ENCODE measurements at places on chromosomes 11 and 22.

GRCh38 chr11:96827164-96827563, 437.4 kb downstream of the JRKL start:
- peak; percentile 7 for DNase-seq

- no peak for DNase-seq
These were observed 12.8 kb downstream of the CXCR5 start for GRCh38 chr11:118896472-118896913.

GRCh38 chr11:47541070-47541469, 11.9 kb downstream of the CELF1 start:
- DNase-seq: no peak

DNA sequence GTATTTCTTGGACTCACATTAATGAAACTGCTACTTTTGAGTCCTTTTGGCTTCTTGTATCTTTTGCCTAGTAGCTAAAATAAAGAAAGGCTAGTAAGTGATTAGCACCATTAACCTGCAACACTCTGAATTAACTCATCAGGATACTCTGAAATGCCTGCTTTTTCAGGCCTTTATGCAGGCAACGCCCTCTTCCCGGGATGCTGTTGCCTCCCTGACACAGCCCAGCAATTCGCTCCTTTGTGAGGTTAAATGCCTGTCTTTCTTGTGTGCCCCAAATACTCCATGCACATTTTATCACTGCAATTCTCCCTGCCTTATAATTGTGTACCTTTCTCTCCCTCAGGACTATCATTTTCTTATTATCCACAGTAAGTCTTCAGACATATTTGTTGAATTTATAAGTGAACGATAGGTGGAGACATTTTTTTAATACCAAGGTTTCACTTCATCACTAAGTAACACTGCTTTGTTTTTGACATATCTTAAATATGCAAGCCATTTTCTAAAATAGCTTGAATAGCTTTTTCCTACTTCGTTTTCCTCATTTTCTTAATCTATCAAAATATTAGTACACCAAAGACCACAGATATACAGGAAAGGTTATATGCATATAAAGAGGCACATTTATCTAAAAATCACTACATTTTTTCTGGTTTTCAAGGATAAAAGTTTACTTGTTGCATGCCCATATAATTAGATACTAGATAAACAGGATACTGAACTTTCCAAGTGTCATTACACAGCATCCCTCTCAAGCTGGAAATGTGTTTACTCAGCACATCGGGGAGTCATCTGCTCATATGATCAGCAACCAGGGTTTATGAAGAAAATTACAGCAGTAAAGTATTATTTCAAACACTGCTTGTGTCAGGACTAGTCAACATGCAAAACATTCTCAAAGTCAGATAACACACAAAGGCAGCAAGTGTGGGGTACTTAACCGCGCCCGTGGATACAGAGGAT, 48.5 kb upstream of the DDI1 start:
- no peak for DNase-seq

GRCh38 chr11:6663794-6664469, 8.3 kb upstream of the DCHS1 start:
- DNase-seq: no peak

DNA sequence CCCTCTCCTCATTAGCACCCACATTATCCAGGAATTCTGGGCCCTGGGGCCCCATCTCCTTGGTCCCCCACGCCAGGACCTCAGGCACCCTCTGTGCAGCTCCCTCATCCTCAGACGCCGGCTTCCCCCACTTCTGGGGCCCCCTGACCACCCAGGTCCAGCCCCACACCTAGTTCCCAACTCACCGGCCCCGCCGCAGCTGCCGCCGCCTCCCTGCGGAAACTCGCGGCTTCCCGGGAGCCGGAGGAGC, at the start of gene PCSK7:
TSS of gene PCSK7 (minus strand) at position 232 of the 250 bp plus-strand sequence. CDS start 2,229 bp downstream, outside the sequence.
- DNase-seq: no peak

GRCh38 chr11:78795621-78796261, 221.1 kb upstream of the NARS2 start:
- DNase-seq: no peak

DNA sequence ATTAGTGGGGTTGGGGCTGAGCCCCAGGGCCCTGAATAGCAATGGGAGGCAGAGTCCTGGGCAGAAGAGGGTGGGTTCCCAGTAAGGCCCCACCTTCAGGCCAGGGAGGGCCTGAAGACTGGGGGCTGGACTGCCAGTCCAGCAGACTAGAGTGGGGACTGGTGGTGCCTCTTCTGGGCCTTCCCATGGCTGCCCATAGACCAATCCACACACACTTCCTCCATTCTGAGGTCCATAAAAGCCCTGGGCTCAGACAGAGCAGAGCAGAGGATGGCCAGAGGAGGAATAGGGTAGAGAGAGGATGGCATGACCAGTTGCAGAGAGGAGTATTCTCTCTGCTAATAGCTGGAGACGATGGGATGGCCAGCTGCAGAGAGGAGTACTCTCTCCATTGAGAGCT, 111.9 kb downstream of the ATG16L2 start:
- no peak for DNase-seq

- no peak for DNase-seq
These were observed 189.9 kb downstream of the NTM start for GRCh38 chr11:131560287-131560686.

DNA sequence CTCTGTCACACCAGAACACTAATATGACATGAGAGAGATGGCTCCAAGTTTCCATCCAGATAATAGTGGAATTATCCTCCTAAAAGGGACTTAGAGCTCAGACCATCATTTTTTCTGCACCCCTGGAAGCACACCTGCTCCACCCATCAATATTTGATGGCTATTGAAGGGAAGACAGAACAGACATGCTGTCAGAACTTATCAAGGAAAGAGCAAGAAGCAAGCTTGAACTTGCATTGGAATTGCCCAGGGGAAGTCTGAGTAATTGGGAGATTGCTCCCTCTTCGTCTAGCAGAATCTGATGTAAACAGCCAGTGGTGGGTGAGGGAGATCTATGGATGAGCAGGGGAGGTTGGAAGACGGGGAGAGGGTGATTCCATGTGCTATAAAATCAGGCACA, 874.4 kb upstream of the TENM4 start:
- DNase-seq: no peak

- DNase-seq: no peak
These were observed 27.1 kb downstream of the SYT13 start for GRCh38 chr11:45258982-45259530.
